ENCODE measurements at places on chromosomes 3 and 15.

GRCh38 chr15:63466378-63467192 is 37.8 kb upstream of the USP3 start:
- peak; percentile 69 for DNase-seq

DNA sequence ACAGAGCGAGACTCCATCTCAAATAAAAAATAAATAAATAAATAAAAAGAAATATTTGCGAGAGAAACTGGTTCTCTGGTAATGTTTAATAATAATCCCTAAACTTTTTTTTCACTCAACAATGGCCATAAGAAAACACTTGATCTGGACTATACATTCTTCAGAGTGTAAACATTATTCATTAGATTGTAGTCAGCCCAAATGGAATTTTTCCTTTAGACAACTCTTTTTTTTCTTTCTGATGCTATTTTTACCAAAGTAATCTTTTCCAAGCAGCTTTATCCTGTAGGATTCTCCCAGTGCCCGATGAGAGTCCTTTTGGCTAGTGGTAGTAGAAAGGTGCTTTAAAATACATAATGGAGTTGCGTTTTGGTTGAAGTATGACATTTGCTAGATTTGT is 90.4 kb downstream of the NEDD4 start:
- no peak for DNase-seq

GRCh38 chr15:92906563-92907081 is 6.5 kb downstream of the CHD2 start:
- DNase-seq, result no peak

DNA sequence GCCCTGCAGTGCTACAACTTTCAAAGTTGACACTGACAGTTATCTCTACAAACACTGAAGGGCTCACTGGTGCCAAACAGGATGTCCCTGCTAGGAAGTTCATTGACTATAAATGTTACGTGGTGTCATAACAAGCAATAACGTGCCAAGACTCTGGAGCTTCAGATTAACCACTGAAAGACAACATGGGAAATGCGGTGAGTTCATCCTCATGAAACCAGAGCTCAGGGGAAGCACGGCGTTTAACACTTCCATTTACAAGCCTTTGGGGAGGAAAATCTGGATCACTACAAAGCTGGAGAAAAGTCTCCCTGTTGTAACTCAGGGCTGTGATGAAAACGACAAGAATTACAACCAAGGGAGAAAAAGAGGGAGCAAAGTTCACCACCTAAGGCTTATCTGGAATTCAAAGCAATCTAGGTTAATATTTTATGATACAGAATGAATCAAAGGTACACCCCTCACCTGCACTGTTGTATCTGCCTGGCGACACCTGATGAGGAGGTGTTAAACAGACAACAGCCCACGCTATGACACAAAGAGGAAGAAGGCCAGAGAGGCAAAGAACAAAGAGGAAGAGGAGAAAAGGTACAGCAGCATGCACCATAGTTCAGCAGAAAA is 27.0 kb downstream of the SHQ1 start:
- no peak for DNase-seq

DNA sequence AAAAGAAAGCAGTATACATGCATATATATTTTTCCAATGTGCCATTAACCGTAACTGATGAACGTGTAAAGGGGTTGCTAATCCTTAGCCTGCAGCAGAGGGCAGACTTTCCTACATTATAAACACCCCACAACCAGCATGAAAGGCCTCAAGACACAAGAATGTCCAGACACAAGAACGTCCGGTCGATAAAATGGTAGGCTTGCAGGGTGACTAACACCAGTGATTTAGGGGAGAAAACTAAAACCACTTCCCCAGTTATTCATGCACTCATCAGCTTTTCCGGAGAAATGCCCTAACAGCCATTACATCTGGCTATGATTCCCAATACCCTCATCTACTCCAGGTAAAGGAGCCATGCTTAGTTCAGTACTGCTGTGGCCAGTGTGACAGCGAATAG is 57.4 kb downstream of the LRTM1 start:
- DNase-seq, result peak; percentile 33

GRCh38 chr3:13528217-13528867 is 20.6 kb upstream of the FBLN2 start:
- peak; percentile 19 for DNase-seq

- no peak for DNase-seq
These were observed 35.4 kb upstream of the CNTN6 start for GRCh38 chr3:1057436-1057835.

DNA sequence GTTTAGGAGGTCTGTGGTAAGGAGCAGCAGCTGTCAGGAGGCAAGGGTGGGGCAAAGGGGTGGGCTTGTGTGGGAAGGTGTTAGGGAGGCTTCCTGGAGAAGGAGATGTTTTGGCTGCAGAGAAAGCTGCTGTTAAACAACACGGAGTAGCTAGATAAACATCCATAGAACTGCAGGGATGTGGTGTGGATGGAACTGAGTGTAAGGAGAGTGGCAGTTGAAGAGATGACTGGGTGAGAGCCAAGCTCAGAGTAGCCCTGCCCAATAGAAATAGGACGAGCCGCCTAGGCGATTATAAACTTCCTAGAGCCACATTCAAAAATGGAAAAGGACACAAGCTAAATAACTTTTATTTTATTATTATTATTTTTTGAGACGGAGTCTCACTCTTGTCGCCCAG is 19.9 kb downstream of the RPLP1 start:
- no peak for DNase-seq

DNA sequence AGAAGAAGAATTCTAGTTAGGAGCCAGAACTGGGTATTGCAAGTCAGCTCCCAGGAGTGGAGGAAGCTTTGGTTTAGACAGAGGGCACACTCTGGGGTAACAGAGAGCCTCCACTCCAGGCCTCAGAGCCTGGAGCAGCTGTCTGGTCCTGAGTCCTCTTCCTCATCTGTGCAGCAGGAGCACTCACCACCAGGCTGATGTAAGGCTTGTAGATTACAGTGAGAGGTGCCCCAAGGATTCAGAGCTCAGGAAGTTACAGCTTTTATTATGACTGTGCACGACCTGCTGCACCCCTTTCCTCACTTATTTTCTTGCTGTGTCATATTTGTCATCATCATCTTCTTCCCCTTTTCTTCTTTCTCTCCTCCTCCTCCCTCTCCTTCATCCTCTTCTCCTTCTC is 210.4 kb downstream of the ATP10A start:
- no peak for DNase-seq

- DNase-seq, result no peak
These were observed 19.7 kb downstream of the ANKRD63 start for GRCh38 chr15:40263024-40263754.

DNA sequence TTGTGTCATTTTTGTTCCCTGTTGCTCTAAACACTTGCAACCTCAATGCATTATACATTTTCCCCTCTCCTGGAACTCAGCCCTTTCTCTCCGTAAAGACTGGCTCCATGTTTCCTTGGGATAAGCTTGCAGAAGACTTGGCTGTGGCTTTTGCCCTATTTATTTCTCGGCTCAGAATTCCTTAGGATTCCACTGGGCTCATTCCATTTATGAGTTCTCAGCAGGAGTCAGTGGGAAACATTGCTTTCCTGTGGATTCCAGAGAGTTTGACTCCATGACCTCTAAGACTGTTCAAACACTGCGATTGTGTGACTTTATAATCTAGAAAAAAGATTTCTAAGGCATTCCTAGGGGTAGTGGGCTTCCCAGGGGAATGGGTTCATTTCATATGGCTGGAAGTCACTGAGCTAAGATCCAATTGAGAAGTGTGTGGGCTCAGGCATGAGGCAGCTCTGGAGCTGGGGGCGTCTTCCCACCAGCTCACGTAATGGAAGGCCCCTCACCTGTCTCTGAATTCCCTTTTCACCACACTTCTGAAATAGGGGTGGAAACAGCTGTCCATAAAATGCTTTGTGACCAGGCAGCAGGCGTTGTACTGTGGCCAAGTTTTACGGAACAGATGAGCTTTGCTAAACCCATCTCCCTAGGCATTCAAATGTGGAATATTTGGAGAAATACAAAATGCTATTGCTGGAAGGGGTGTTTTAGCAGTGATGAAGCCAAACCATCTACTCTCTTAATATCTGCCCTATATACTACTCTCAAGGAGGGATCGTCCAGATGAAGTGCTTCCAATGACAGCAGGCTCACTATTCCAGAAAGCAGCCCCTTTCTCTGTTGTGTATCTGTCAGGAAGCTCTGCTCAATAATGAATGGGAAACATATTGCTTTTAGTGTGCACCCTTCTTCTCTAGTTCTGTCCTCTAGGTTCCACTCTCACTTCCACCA is 91.8 kb upstream of the BCL6 start:
- DNase-seq, result peak; percentile 62

GRCh38 chr3:88809993-88810392 is 297.4 kb upstream of the EPHA3 start:
- DNase-seq, result no peak

- no peak for DNase-seq
These were observed 112.4 kb downstream of the ADAMTSL3 start for GRCh38 chr15:83766339-83766738.

GRCh38 chr15:78306176-78306774 is 6.9 kb upstream of the SKIC8 start:
- peak; percentile 41 for DNase-seq

DNA sequence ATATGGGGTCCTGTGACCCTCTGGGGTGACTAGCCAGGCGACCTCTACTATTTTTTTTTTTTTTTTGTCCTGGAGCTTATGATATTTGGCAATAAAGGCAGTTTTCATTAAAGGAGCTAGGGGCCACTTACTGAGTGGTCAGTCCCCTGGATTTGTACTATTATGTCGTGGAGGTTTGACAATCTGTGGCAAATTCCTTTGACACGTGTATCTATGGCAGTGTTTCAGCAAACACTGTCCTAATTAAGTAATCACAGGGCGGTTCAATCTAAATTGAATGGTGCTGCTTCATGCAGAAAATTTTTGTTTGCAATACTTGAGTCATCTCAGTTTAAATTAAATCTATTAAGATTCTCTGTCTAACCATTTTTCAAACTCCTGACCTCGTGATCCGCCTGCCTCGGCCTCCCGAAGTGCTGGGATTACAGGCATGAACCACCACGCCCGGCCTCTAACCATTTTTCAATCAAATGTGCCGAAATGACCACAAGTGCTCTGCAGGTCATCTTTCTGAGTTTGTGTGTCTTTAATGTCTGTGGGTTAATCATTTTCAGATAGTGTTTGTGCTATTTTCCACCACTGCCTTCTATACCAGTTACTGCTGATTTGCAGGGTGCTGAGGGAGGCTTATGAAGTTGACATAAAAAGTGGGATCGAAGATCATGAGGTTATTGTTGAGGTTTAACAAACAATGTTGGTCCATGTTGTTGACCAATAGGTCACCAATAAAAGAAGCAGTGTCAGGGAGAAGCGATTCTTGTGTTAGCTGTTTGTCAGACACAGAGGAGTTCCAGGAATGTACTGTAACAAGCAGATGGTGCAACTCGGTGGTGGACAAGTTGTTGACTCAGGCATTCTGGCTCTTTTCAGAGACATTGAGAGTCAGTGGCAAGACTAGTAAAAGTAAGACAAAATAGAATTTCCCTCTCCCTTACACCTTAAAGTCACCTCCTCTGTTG is 18.6 kb upstream of the SLC2A2 start:
- DNase-seq, result no peak

DNA sequence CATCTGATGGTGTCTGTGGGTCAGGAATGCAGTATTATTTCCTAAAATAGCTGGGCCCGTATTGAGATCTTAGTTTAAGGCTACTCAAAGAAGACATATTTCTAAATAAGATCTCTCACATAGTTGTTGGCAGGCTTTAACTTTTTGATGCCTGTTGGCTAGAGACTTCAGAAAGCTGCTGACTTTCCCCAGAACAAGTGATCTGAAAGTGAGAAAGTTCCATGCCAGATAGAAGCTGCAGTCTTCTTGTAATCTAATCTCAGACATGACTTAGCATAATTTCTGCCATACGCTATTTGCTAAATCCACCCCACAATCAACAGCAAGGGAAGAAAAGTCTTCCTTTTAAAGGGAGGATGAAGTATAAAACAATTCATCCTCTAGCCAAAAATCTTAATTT is 867.1 kb downstream of the IGSF11 start:
- no peak for DNase-seq

DNA sequence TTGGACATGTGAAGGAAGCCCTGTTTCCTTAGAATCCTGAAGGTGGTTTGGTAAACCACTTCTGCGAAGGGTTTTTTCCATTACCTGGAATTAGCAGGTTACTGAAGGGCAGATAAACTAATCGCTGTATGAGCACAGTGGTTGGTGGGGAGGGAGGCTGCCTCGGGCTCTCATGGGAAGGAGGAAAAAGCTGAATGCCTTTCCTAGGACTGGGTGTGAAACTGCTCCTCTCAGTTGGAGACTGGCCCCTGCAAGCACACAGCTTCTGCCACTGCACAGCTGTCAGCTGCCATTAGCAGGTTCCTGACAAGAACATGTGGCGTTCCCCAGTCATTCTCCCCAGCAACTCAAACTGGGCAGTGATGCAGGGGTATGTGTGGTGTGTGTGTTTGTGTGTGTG is 376.3 kb downstream of the GAP43 start:
- DNase-seq, result peak; percentile 63

GRCh38 chr3:52313774-52314188 is 2.3 kb upstream of the DNAH1 start:
- DNase-seq, result no peak

- no peak for DNase-seq
These were observed 104.0 kb upstream of the SMAD3 start for GRCh38 chr15:66961407-66961884.

GRCh38 chr15:43799945-43800285 is at the start of gene SERINC4:
Gene SERINC4, minus strand, starts transcription at chr15:43800220. Its CDS starts 234 bp downstream, at chr15:43799986.
- DNase-seq, result no peak

- no peak for DNase-seq
These were observed 109.8 kb downstream of the RPL22L1 start for GRCh38 chr3:170760174-170760526.

GRCh38 chr3:22010997-22011396 is 260.0 kb upstream of the ZNF385D start:
- DNase-seq, result no peak

- DNase-seq, result no peak
These were observed 23.6 kb upstream of the KCNH8 start for GRCh38 chr3:19124752-19125151.

DNA sequence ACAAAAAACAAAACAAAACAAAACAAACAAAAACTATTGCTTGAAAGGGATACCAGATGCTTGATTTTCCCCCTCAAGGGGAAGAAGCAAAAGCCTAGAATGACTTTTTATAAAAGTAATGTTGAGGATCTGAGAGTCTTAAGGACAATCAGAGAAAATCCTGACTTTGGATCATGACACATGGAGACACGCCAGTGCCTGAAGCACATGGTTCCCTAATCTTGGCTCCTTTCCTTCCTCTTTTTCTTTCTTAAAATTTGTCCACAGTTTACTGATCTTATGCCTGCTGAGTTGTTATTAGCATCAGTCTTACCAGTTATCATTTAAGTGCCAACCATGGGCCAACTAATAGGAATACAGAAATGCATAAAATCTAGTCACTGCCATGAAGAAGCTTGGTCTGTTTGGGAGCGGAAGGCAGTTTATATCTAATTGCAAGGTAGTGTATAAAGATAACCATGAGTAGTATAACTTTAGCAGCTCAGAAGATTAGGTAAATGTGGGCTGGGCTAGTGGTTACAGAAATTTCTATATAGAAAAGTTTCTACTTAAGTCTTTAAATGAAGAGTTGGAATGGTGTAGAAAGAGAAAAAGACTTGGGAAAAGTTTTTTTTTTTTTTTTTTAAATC is 6.9 kb downstream of the GLCE start:
- DNase-seq, result no peak

- no peak for DNase-seq
These were observed 36.7 kb downstream of the ABTB1 start for GRCh38 chr3:127709320-127710060.
